NCI-H1694 (cell line): ENCODE measurements at places on chromosomes 4 and X.

- no peak for DNase-seq
Observed at GRCh38 chrX:112967341-112967740, 126.7 kb upstream of the AMOT start.

- no peak for DNase-seq
Observed at GRCh38 chr4:101512416-101512815, 165.1 kb upstream of the PPP3CA start.

DNA sequence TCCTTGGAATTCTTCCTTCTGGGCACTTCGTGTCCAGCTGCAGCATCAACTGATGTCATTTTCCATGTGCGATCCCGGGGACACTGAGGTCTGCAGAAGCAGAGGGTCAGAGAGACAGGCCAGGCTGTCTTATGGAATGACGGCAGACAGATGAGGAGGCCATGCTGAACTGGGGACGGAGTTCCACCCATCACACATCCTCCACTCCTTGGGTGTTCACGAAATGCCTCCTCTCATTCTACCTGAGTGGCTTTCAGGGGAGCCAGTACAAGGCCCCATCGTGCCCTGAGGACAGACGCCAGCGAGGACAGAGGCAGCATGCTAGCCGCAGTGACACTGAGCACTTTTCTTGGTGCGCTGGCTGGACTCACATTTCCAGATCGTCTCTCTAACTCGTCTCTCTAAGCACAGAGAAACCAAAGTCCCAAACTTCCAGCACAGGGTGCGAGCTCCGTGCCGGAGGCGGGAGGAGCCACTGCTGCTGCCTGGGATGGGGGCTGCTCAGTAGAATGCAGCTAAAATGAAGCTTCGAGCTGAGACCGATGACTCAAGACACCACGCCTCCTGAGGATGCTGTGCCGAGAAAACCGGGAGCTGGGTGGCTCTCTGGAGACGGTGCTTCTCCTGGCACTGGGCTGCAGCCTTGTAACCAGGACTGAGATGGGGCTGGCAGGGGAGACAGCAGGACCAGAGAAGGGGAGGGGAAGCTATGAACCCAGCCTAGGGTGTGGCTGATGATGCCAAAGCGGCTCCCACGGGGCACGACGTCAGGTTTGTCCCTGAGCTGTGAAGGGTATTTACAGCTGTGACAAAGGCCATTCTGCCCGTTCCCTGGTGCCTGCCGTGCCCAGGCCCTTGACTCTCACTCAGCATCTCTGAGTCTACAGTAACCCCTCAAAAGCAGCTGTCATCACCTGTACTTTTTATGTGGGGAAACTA lies 8.2 kb downstream of the ABLIM2 start:
- no peak for DNase-seq

DNA sequence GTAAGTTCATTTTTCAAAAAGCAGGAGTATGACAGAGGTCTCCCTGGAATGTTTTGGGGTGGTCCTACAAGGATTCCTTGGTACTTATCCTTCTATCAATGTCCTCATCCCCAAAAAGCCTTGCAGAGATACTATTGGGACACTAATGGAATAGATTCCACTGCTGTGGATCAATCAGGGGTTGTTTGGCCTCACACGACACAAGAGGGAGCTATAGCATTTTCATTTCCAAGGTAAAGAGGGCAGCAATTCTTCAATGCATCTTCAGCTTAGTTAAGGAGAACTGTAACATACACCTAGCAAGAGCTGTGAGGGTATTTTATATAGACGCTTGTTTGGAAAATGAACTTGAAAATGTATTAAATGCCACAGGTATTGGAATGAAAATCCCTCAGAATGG lies 50.9 kb downstream of the USP26 start:
- no peak for DNase-seq

GRCh38 chrX:17968367-17968766 lies 107.3 kb upstream of the RAI2 start:
- DNase-seq, result no peak

DNA sequence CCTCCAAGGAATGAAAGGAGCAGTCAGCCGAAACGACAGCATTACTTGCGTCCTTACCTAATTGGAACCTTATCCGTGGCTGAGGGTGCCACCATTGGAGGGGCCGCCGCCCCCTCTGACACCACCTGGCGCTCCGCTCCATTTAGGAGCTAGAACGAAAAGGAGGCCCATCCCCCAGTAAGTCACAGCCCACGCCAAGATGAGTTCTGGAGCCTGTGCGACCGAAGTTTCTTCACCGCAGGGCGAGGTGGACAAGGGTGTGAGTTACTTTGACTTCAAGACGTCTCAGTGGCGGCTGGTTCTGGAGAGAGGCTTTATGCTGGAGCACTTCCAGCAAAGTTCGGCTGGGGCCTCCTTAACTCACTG lies 729 bp upstream of the IRF2 start:
- no peak for DNase-seq

DNA sequence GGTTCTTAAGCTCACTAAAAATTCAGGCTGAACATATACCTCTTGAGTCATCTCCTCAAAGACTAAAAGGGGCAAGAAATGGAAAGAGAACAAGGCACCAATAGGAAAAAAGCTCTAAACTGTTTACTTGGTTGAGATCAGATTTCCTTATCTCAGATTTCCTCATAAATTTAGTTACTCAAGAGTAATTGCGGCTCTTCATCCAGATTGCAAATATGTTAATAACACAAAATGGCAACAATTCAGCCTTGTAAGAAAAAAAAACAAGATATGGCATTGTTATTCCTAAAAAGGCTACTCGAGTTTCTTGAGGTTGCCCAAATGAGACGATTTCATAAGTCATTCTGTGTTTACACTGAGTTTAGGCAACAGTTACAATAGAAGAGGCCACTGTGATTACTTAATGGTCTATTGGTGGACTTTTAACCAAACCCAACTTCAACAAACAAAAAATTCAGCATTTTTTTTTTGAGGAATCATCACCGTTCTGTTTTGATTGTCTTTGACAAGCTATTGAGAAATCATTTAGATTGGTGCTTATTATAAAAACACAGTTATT lies 97.9 kb upstream of the PDHA1 start:
- no peak for DNase-seq

- no peak for DNase-seq
Observed at GRCh38 chr4:64538219-64538618, 129.0 kb upstream of the TECRL start.
